Spleen (tissue), 13 donors: ENCODE measurements at places on chromosomes 5 and 9. TPM values are rescaled to one million over a fixed set of nuclear protein-coding genes. Genes with fewer than 3 reads are reported as not detected.

GRCh38 chr9:113513536-113513935 lies 50.0 kb downstream of the RGS3 start:
- H3K4me3 ChIP-seq, result no peak overlapping the region
- H3K4me1 ChIP-seq, result peaks cover 51% of the 10 kb centered on the region
- H3K36me3 ChIP-seq, result no peaks in the 10 kb centered on the region
- H3K27ac ChIP-seq, result peak overlapping the region; percentile 31

DNA sequence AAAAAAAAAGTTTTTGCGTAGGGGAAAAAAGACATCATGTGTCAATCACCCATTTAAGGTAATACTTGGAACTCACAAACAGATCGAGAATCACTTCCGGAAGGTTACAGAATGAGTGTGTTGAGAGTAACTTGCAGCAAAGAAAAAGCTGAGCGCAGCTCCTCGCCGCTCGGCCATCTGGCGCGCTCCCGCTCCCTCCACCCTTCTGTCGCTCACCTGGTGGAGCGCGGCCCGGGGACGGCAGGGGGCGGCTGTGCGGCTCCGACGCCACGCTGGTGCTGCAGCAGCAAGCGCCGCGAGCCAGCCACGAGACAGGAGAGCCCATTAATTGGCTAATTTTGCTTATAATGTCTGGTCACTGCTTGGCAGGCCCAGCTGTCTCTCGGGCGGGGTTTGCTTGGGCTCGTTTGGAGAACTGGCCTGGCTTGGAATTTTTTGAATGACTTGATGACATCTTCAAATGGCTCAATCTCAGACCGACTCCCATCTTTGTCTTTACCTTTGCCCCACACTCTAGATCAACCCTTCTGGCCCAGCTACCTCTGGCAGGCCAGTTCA lies 601.8 kb downstream of the CCDC171 start:
- no peak overlapping the region for H3K27ac ChIP-seq
- H3K4me3 ChIP-seq, result no peak overlapping the region
- H3K36me3 ChIP-seq, result no peaks in the 10 kb centered on the region
- no peaks in the 10 kb centered on the region for H3K4me1 ChIP-seq
- peaks cover 7% of the 10 kb centered on the region for H3K27me3 ChIP-seq

- H3K4me3 ChIP-seq, result no peak overlapping the region
- no peak overlapping the region for H3K27ac ChIP-seq
- no peak for DNase-seq
- H3K4me1 ChIP-seq, result no peaks in the 10 kb centered on the region
- H3K27me3 ChIP-seq, result no peaks in the 10 kb centered on the region
Measured at GRCh38 chr9:87189006-87189405, 241.7 kb upstream of the GAS1 start.

DNA sequence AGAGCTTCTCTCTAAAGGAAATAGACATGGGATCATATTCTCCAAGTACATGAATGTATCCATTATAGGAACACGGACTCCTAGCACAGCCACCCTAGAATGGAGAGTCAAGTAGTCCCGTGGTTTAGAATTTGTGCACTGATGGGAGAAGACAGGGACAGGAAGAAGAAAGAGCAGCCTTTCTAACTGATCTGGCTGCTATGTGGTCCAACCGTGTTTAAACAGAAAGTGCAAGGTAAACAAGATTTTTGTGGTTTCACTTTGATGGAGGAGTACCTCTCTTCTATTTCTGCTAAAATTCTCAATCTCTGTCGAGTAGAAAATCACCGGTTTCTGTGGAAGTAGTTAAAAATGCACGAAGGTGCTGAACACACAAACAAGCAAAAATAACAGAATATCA lies 171.3 kb downstream of the ST8SIA4 start:
- no peaks in the 10 kb centered on the region for H3K36me3 ChIP-seq
- H3K4me1 ChIP-seq, result no peaks in the 10 kb centered on the region
- no peak for DNase-seq
- peak overlapping the region; percentile 15 for H3K4me3 ChIP-seq
- no peak overlapping the region for H3K27ac ChIP-seq

DNA sequence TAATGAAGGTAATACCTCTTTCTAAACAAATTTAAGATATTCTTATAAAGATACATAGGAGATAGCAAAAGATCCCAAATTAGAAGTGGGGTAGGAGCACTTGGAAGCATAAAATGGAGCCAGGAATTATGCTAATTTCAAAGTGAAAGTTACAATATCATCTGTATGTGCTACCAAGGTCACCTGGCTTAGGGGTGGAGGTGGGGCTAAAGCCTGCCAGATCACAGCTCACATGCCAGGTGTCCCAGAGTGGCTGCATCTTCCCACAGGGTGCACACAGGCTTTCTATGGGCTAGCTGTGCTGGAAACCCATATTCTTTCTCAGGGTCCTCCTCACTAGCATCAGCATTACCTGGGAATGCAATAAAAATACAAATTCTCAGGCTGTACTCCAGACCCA lies 118.2 kb upstream of the TXNDC8 start:
- H3K36me3 ChIP-seq, result no peaks in the 10 kb centered on the region
- no peaks in the 10 kb centered on the region for H3K4me1 ChIP-seq
- no peak overlapping the region for H3K27ac ChIP-seq
- no peak overlapping the region for H3K4me3 ChIP-seq
- DNase-seq, result no peak

DNA sequence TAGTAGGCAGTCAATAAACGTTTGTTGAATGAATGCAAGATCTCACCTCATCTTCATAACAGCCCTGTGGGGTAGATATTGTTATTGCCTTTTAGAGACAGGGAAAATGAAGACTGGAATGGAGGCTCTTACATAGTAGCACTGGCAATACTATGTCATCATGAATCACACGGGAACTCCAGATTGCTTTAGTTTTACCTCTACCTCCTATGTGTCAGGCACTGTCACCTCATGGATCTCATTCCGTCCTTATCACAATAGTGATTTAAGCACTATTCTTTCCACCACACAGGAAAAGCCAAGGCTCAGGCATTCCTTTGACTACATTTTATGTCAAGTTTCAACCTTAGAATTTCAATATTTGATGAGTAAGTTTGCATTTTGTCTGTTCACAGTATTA lies 2.9 kb upstream of the EPB41L4B start:
- no peak overlapping the region for H3K4me3 ChIP-seq
- H3K36me3 ChIP-seq, result no peaks in the 10 kb centered on the region
- DNase-seq, result no peak
- peaks cover 19% of the 10 kb centered on the region for H3K4me1 ChIP-seq
- H3K27me3 ChIP-seq, result peaks cover 25% of the 10 kb centered on the region

GRCh38 chr9:21576331-21577189 lies 94.4 kb upstream of the IFNE start:
- H3K36me3 ChIP-seq, result no peaks in the 10 kb centered on the region
- no peak overlapping the region for H3K4me3 ChIP-seq
- H3K27me3 ChIP-seq, result no peaks in the 10 kb centered on the region
- peaks cover 9% of the 10 kb centered on the region for H3K4me1 ChIP-seq

DNA sequence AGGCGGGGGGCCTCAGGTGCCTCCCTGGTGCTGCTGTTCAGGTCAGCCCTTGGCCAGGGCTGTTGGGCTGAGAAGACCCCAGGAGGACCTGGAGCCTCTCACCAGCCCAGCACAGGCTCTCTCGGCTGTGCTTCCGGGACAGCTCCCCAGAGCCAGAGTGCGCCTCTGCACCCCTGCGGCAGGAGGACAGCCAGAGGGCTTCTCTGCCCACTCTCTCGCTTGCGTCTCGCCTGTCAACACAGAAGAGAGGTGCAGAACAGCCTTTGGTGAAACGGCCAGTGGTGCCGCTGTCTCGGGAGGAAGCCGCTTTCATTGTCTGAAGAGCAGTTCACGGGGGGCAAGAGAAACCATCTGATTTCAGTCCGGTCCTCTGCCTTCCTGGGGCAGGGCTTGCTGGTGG lies 3.8 kb upstream of the NACC2 start:
- peaks cover 37% of the 10 kb centered on the region for H3K4me1 ChIP-seq
- no peak overlapping the region for H3K27ac ChIP-seq
- H3K27me3 ChIP-seq, result no peaks in the 10 kb centered on the region
- H3K4me3 ChIP-seq, result no peak overlapping the region
- no peak for DNase-seq
- H3K36me3 ChIP-seq, result no peaks in the 10 kb centered on the region

GRCh38 chr5:123204251-123204650 lies 115.2 kb downstream of the PRDM6 start:
- H3K27ac ChIP-seq, result no peak overlapping the region
- no peak for DNase-seq
- no peaks in the 10 kb centered on the region for H3K36me3 ChIP-seq
- no peaks in the 10 kb centered on the region for H3K4me1 ChIP-seq
- H3K4me3 ChIP-seq, result no peak overlapping the region

The NR2F1-AS1 gene
- 8.4 TPM for total RNA-seq

The RAPGEF6 gene
- total RNA-seq, result 48.9 TPM

The NKD2 gene
- total RNA-seq, result 23.5 TPM
